Keratinocyte (primary cell): ENCODE measurements at places on chromosomes 6 and 20. TPM values are rescaled to one million over a fixed set of nuclear protein-coding genes. Genes with fewer than 3 reads are reported as not detected.

VNN1 gene
- polyA plus RNA-seq: 1.5 to 3.8 TPM (median 3.3 TPM) in 3 replicates

DNA sequence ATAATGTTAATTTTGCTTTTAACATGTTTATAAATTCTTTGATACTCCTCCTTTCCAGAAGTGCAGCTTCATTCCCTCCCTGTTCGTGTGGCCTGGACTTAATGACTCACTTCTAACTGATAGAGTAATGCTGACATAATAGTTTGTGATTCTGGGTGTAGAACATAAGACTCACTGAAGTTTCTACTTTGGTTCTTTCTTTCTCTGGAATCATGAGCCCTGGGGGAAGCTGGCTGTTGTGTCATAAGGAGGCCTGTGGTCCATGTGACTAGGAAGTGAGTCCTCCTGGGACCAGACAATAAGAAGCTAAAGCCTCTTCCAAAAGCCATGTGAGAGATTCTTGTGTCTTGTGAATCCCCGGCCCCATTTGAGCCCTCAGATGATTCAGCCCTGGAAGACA is 30.5 kb upstream of the HLA-G start:
- DNase-seq: peak; percentile 94

DNA sequence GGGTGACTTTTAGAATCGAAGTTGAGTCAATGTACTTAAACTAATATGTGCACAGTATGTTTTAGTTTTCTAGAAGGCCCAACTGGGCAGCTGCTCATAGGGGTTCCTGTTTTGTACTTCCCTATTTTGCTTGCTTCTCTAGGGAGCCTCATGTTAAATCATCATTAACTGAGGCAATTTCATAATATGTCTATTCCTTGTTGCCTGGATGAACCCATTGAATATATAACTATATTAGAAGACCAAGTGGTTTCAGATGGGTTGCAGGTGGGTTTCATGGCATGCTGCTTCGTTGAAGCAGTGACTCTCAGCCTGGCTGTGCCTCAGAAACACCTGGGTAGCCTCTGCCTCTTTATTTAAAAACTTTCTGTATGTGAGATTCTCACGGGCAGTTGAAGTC is 22.2 kb downstream of the CARMIL1 start:
- DNase-seq: no peak

SAMD5 gene
- polyA plus RNA-seq: 0.56 to 1.2 TPM (median 0.79 TPM) in 3 replicates

SLC22A16 gene
- polyA plus RNA-seq: 0.04 TPM in 1 of 3 replicates, not detected in the others

GRCh38 chr20:56566621-56567020 is 33.6 kb downstream of the FAM209B start:
- no peak for DNase-seq

MAFB gene
- polyA plus RNA-seq: 0.70 to 3.9 TPM (median 1.7 TPM) in 3 replicates

DNA sequence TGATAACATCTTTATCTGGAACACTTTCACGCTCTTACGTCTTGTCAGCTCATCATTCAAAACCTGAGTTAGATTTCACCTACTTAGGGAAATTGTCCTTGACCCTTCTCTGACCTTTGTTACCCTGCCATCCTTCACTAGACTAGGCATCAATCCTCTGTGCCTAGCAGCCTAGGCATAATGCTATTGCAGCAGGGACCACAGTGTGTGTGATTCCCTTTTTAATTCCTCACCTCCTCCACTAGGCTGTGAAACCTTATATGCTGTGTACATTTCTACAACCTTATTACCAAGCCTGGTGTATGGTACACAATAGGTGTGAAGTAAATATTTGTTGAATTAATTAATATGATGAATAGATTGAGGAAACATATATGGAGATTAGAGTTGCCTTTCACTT is 66.7 kb upstream of the DEFB112 start:
- DNase-seq: no peak

- DNase-seq: no peak
These were observed 406.1 kb upstream of the MARCKS start for GRCh38 chr6:113451049-113451448.

DNA sequence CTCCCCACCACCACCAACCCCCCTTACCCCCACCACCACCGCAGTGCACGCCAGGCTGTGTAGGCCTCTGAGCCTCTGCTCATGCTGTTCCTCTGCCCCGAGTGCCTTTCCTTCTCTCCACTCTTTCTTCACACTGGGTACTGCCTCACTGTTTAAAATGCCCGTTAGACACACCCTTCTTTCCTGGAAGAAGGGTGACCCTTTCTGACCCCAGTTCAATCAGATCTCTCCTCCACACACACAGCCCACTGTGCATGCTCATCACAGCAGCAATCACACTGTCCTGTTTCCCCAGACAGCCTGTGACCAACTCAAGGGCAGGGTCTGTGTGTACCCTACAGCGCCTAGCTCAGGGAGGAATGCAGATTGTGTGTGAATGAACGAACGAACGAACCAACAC is 10.0 kb downstream of the TMEM74B start:
- DNase-seq: no peak

DNA sequence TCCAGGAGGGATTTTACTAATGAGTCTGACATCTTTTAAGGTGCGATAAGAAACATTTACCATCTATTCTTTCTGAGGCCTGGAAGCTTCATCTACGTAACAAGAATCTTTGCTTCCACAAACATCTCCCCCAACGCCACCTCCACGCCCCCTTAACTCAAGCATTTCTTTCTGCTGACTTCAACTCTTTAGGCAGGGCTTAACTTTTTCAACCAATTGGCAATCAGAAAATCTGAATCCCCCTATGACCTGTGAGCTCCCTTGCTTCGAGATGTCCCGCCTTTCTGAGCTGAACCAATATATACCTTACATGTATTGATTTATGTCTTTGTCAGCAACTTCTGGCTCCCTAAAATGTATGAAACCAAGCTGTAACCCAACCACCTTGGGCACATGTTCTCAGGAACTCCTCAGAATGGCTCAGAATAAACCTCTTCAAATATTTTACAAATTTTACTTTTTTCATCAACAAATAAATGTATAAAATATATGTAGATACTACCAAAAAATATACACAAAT is 11.5 kb downstream of the OR2H2 start:
- no peak for DNase-seq

BAG2 gene
- polyA plus RNA-seq: 0.89 to 1.6 TPM (median 1.1 TPM) in 3 replicates

DNA sequence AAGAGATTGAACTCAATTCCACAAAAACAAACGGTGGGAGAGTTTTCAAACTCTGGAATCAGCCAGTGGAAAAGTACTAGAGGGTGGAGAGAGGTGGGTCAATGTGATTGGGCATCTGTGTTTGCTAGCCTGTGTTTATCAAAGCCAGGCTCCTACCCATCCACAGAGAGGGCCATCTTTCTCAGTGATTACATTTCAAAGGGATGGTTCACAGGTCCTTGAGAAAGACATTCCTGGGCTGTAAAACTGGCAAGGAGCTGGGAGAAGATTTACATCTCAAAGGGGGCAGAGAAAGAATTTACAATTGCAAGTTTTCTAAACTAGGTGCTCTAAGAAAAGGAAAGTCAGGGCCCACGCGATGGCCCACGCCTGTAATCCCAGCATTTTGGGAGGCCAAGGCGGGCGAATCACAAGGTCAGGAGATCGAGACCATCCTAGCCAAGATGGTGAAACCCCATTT is 146.8 kb upstream of the UST start:
- no peak for DNase-seq

GRCh38 chr20:14453259-14453658 is 115.8 kb upstream of the FLRT3 start:
- no peak for DNase-seq

CYP24A1 gene
- polyA plus RNA-seq: 7.3 to 18.2 TPM (median 7.7 TPM) in 3 replicates

- DNase-seq: no peak
These were observed 980.9 kb upstream of the GJE1 start for GRCh38 chr6:141151710-141152417.

GRCh38 chr6:114055763-114056162 is 84.8 kb upstream of the HDAC2 start:
- DNase-seq: no peak

CABLES2 gene
- polyA plus RNA-seq: 1.9 to 4.6 TPM (median 2.2 TPM) in 3 replicates

- no peak for DNase-seq
These were observed 114.1 kb upstream of the HDDC2 start for GRCh38 chr6:125415913-125416312.

DNA sequence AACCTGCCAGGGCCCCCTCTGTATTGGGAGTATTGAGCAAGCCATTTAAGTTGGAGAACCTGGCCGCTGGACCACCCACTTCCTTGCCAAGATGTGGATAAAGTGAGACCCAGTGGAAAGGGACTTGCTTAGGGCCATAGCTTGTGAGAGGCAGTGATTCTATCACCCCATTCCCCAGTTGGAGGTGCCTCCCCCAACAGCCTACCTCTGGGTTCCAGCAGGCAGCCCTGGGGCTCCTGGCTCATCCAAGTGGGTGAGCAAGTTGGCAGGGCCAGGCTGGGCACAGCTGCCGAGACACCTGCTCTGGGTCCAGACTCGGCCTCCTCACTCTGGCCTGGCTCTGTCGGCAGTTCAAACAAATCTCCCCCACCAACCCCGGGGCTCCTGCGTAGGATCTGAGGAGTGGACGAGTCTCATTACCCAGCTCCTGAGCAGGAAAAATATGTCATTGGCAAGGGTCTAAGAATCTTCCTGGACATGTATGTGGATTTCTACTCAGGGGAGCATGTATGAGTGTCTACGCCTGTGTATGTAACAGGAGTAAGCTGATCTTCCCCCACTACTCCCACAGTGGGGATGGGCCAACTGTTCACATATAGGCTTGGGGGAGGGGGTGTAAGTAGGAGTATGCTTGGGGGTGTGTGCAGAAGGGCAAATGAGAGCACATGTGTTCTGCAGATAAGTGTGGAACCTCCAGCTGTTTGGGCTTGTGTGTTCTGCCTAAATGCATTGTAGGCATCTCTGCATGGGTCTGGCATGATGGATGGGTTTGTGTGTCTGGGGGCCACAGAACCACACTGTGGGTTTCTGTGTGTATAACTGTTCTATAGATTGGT is 1.9 kb downstream of the ID1 start:
- no peak for DNase-seq

DNA sequence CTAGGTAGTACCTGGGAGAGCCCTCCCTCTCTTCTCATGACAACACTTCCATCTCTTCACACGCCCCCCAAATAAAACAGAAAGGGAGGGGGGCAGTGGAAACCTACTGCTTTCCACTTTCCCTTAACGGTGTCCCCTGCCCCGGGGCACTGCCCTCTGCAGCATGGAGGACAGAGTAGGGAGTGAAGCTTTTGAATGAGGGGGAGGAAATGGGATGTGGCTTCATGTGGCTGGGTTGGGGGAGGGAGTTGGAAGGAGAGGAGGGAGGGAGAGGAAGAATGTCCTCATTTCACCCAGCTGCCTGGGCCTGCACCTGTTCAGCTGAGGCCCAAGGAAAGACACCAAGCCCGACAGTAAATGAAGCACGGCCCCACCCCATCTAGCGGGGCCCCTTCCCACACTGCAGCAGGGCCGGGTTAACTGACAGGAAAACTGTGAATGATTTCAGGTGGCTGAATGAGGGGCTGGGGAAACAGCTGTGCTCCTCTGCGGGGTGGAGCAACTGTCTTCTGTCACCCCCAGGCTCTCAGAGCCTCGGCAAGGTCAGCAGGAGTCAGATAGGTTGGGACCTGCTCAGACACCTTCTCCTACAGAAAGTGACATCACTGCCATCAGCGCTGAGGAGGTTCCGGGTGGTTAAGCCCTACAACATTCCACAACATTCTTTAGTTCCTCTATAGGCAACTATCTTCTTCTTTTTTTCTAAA is 40.0 kb upstream of the TAF8 start:
- DNase-seq: no peak

PRR18 gene
- not detected in 3 replicates for polyA plus RNA-seq

DNA sequence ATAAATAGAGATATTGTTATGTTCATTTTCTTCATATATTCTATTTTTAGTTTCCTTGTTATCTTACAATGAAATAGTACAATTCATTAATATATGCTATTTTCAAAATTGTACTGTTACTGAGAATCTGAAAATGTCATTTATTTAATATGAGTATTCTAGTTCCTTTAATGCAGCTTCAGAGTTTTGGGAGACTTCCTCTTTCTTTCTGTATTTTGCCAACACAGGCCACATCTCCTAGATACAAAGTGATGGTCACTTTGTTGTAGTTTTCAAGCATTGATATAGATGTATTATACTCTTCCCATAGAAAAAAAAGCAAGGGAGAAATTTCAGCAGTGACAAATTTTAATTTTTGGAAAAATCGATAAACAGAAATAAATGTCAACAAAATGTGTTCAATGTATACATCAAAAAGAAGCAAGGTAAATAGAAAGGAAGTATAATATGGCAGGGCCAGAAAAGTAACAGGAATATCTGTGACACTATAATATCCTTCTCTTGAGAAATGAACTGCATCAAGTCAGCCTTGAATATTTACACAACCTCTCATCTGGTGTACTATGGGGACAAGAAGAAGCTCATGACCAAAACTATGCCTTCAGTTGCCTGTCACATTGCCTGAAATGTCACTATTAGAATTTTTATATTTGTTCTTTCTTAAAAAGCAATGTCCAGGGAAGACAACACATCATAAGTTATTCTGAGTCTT is 396.0 kb downstream of the TBC1D32 start:
- no peak for DNase-seq

GRCh38 chr20:36102809-36103596 is 51.5 kb upstream of the EPB41L1 start:
- DNase-seq: no peak

GRCh38 chr20:43167615-43168014 is 22.1 kb downstream of the PTPRT start:
- no peak for DNase-seq
